HepG2 (cell line): ENCODE measurements at places on chromosomes 7 and 10. TPM values are rescaled to one million over a fixed set of nuclear protein-coding genes. Genes with fewer than 3 reads are reported as not detected.
A peak's percentile ranks its signal among the peaks of the same experiment; 100 is the strongest.

- H3K27ac ChIP-seq = no peak overlapping the region
- H3K36me3 ChIP-seq = no peaks in the 10 kb centered on the region
- DNase-seq = peak; percentile 43
- H3K4me3 ChIP-seq = no peak overlapping the region
- no peaks in the 10 kb centered on the region for H3K4me1 ChIP-seq
These were observed 112.8 kb downstream of the CDK14 start for GRCh38 chr7:90708841-90709317.

- H3K4me1 ChIP-seq = no peaks in the 10 kb centered on the region
- H3K4me3 ChIP-seq = no peak overlapping the region
- peaks cover 15% of the 10 kb centered on the region; the same call in 1 of the 3 replicates for H3K27me3 ChIP-seq
- DNase-seq = no peak
These were observed 39.3 kb upstream of the PODXL start for GRCh38 chr7:131595699-131596098.

- H3K4me1 ChIP-seq = no peaks in the 10 kb centered on the region
- DNase-seq = no peak
- no peak overlapping the region for H3K27ac ChIP-seq
These were observed 40.2 kb upstream of the ATP6V0A4 start for GRCh38 chr7:138838166-138838565.

- H3K36me3 ChIP-seq = peaks cover 6% of the 10 kb centered on the region; the same call in 2 of the 3 replicates
- H3K27ac ChIP-seq = no peak overlapping the region
- H3K4me1 ChIP-seq = peaks cover 19% of the 10 kb centered on the region
- no peaks in the 10 kb centered on the region; the same call in 2 of the 3 replicates for H3K27me3 ChIP-seq
- no peak overlapping the region for H3K4me3 ChIP-seq
These were observed 3.9 kb upstream of the NRF1 start for GRCh38 chr7:129607471-129608120.

Gene SYT15
- 0.24 and 0.38 TPM in 2 replicates for total RNA-seq

- no peaks in the 10 kb centered on the region for H3K36me3 ChIP-seq
- H3K27ac ChIP-seq = no peak overlapping the region
- DNase-seq = peak; percentile 57
- H3K4me1 ChIP-seq = peaks cover 57% of the 10 kb centered on the region
- no peaks in the 10 kb centered on the region for H3K27me3 ChIP-seq
These were observed 441.8 kb downstream of the RPS24 start for GRCh38 chr10:78475437-78475836.

Gene ANKRD26
- total RNA-seq = 9.6 and 10.0 TPM in 2 replicates

DNA sequence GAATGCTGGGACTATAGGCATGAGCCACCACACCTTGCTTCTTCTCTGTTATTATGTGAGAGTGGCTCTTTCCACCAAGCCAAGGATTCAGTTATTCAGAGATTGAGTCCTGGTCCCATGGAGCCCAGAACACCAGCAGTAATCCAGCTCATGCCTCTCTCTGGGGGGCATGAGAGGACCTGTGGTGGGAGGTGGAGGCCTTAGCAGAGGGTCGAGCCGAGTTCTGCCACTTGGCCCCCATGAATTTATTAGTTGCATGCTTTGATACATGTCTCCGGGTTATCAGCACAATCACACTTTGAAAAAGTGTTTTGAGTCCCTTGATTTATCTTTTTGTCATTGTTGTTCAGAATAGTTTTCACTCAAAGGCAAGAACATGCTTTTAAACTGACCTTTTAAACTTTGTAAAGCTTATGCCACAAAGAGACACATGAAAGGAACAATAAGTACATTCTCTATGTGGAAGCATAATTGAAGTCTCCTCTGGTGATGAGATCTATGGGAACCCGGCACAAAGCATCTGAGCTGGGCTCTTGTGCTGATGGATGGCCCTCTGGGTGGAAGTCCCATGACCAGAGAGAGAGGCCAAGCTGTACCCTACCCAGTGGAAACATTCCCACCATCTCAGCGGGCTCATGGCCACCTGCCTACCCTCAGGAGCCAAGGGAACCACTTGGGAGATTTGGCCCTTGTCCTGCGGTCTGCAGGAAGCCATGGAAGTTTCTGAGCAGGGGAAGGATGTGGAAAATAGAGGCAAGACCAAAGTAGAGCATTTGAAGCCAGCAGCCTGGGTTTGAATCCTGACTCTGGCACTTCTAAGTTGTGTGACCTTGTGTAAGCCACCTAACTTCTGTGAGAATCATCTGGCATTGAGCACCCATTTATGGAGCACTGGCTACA is 53.9 kb downstream of the MINDY4 start:
- H3K4me3 ChIP-seq = no peak overlapping the region
- no peaks in the 10 kb centered on the region for H3K36me3 ChIP-seq
- H3K27ac ChIP-seq = no peak overlapping the region
- H3K27me3 ChIP-seq = no peaks in the 10 kb centered on the region; the same call in 2 of the 3 replicates
- DNase-seq = no peak

DNA sequence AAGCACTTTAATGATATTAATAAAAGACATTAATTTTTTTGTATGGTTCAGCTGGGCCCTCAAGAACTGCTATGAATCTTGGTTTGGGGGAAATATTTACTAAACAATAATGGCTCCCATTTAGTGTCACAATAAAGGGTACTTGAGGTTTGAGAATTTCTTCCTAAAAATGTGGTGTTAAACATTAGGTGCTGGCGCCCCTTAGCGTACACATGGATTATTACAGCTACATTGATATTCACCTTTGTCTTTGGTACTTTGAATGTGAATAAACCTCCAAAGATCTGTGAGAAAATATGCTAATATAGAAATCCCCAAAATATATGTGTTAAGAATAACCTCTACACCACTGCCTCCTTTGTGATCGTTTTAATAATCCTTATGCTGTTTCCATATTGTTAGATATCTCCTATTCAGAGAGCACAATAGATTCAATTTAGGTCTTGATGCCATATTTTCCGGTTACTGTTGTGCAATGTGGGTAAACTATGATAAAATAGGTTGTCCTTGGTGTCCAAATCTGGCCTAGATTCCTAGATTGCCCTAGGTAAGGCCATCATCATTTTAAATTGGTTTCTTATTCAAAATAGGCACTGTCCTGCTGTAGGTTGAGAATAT is 161.8 kb upstream of the CACNA2D1 start:
- no peaks in the 10 kb centered on the region for H3K27me3 ChIP-seq
- no peak overlapping the region for H3K27ac ChIP-seq
- H3K4me3 ChIP-seq = no peak overlapping the region
- DNase-seq = peak; percentile 6

GRCh38 chr10:77533887-77534278 is 103.7 kb downstream of the KCNMA1 start:
- no peak overlapping the region for H3K4me3 ChIP-seq
- no peak overlapping the region for H3K27ac ChIP-seq
- no peak for DNase-seq
- H3K36me3 ChIP-seq = no peaks in the 10 kb centered on the region

DNA sequence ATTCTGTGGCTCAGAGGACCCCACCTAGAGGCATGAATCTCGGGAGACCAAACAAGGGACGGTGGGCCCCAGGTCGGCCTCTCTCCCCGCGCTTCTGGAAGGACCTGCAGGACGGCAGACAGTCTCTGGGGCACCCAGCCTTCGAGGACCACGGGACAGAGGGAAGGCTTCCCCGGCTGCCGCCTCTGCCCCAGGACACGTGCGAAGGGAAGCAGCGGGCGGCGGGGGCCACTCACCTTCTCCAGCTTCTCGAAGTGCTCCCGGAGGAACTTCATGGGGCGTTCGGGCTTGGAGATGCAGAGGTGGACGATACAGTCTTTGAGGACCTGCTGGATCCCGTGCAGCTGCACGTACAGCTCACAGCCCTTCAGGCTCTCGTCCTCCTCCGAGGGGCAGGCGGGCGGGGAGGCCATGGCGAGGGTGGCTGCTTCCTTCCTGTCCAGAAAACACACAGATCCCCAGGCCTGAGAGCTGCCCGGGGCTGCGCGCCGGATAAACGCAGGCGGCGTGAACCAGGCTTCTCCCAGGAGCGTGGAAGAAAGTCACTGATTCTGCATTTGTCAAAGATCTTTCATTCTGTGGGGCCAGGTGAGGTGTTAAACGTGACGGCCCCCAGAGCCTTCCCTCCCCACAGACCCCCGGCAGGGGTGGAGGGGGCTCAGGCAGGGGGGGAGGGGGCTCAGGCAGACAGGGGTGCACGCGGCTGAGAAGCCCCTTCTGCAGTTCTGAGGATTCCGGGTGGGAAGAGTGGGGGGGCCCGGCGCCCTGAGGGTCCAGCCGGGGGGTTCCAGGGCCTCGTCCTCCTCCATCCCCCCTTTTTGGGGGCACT is 15.2 kb upstream of the DNAAF5 start:
- H3K27ac ChIP-seq = no peak overlapping the region
- H3K27me3 ChIP-seq = no peaks in the 10 kb centered on the region
- no peaks in the 10 kb centered on the region for H3K4me1 ChIP-seq
- H3K4me3 ChIP-seq = no peak overlapping the region
- peaks cover 22% of the 10 kb centered on the region; the same call in 2 of the 3 replicates for H3K36me3 ChIP-seq
- no peak for DNase-seq

DNA sequence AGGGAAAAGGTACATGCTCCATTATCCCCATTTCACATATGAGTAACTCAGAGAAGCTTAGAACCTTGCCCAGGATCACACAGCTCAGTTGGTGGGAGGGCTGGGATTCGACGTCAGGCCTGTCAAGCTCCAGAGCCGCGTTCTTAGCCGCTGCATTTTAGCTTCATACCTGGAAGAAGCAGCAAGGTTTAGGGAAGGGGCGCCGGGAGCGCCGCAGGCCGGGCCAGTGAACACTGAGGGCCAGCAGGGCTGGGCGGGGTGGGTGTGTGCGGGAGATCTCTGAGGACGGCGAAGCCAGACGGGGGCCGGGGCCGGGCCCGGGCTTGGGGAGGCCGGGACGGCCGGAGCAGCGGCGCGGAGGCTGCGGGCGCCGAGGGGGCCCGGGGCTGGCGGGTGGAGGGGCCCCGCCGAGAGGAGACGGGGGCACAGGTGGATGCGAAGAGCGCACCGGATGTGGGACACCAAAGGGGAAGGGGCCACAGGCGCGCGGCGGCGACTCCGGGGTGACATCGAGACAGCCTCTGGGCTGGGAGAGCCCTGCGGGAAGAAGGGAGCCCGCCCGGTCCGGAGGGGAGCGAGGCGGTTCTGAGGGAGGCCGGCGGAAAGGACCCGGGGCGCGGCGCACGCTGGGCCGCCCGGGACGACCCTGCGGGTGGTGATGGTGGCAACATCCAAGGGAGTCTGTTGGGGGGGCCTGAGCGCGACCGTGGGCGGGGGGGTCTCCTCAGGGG is 498 bp downstream of the NDST2 start:
- peak overlapping the region; percentile 84 for H3K4me3 ChIP-seq
- peak overlapping the region; percentile 72 for H3K27ac ChIP-seq
- no peak for DNase-seq

Gene LEP
- total RNA-seq = not detected in 2 replicates

Gene ACTL6B
- total RNA-seq = not detected in 2 replicates

- peaks cover 52% of the 10 kb centered on the region for H3K4me1 ChIP-seq
- no peak for DNase-seq
- H3K36me3 ChIP-seq = 0 out of 2 replicates have a peak, but pooled peaks cover 2% of the 10 kb centered on the region
- peak overlapping the region; percentile 97 for H3K4me3 ChIP-seq
- no peaks in the 10 kb centered on the region for H3K27me3 ChIP-seq
- peak overlapping the region; percentile 80 for H3K27ac ChIP-seq
These were observed 844 bp upstream of the KAT6B start for GRCh38 chr10:74825371-74826141.
